Tongue (tissue), 3 donors: ENCODE measurements at places on chromosomes 7 and 10.

DNA sequence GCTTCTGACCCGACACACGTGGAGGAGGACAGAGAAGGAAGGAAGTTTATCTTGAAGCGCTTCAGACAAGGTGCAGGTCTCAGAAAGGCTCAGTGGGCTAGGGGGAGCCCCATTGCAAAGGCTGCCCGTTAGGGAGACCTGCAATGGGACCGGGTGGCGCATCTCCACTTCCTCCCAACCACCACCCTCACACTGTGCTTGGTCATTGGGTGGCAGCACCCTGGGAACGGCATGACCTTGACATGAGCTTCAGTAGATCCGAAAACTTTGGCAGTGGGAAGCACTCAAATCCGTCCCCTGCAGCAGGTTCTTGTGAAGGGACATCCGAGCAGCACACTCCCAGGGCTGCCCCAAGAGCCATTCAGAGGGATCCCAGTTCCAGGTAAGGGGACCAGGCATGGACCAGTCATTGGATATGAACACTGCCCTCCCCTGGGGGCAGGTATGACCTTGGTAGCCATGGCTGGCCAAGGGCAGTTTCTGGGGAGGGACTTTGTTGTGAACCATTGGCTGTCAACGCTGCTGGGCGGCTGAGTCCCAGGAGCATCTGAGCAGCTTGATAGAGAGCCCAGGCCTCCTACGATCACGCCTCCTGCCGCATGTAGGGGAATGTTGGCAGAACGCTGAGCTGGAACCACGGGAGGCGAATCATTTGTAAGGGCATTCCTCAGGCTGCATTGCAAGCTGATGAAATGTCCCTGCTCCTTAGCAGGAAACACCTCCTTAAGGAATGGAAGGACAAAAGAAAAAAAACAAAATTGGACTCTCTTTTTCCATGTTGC, 31.7 kb downstream of the GALNTL5 start:
- DNase-seq = no peak

GRCh38 chr7:22386206-22386858, 29.4 kb upstream of the RAPGEF5 start:
- no peak for DNase-seq

DNA sequence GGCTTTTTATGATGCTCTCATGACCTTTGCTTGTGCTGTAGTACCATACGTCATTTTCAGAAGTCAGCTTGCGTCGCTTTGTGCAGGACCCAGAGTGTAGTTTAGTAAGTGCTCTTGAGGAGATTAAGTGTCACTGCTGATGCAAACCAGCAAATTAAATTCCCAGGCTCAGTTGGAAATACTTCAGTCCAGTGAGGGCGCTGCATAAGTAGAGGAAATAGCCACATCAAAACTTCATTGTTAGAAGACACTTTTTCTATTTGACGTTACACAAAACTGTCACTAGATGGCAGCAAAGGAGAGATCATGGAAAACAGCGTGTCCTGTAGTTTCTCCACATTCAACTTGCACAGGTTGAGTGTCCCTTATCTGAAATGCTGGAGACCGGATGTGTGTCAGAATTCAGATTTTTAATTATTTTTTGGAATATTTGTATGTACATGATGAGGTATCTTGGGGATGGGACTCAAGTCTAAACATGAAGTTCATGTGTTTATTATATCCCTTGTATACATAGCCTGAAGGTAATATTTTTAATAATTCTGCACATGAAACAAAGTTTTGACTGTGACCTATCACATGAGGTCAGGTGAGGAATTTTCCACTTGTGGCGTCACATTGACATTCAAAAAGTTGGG, 7.9 kb downstream of the ZNF22 start:
- DNase-seq = peak; percentile 92

DNA sequence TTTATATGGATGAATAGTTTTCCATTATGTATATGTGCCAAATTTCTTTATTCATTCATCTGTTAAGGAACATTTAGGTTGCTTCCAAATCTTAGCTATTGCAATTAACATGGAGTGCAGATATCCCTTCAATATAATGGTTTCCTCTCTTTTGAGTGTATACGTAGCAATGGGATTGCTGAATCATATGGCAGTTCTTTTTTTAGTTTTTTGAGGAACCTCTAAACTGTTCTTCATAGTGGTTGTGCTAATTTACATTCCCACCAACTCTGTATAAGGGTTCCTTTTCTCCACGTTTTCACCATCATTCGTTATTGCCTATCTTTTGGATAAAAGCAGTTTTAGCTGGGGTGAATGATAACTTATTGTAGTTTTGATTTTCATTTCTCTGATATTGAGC, 46.5 kb downstream of the FAS start:
- no peak for DNase-seq

DNA sequence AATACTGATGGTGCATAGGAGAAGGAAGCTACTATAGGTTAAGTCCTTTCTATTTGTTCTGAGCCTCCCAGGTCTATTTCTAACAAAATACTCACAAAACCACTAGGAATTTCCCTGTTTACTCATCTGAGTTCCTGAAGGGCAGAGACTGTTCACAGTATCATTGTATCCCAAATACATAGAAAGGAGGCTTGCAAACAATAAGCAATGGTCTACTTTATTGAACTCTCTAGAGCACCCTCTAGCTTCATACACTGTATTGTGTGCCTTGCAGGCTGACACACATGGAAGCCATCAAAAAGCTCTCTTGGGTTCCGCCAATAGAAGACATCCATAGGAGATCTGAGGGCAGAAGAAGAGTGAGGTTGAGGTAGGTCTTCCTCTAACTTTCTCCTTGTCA, 826.1 kb downstream of the GRM8 start:
- no peak for DNase-seq

GRCh38 chr10:34187201-34187600, 627.9 kb downstream of the PARD3 start:
- no peak for DNase-seq

DNA sequence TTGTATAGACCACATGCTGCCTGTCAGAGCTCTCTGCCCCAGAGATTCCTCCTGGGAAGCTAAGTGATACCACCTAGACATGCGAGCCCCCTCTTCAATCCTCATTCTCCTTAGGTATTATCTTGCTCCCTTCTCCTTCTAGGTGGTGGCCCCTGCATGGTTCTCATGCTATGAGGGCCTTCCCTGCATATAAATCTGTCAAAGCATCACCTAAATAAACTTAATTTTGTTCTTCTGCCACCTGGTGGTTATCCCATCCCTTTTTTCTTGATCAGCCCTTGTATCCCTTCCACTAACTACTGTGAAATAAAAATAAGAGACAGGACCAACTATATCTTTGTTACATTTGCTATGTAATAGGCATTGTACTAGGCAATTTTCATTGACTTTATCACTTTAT, 242.1 kb downstream of the CDC14C start:
- no peak for DNase-seq

DNA sequence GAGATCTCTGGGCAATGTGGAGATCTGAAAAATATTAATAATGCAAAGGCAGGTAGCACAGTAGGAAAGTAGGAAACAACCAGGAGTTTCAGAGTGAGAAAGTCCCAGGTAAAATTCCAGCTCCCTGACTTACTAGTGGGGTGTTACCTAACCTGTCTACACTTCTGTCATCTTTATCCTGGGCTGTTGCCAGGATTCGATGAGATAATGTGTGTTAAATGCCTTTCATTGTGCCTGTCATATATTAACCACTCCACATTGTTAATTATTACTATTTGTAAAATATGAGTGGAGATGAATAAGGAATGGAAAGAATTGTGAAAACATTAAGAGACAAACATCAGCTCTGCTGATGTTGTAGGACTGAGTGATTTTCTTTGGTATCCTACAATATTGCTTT, 50.0 kb upstream of the FRMD4A start:
- no peak for DNase-seq

GRCh38 chr10:27527666-27528295, 23.7 kb downstream of the RAB18 start:
- peak; percentile 78 for DNase-seq

DNA sequence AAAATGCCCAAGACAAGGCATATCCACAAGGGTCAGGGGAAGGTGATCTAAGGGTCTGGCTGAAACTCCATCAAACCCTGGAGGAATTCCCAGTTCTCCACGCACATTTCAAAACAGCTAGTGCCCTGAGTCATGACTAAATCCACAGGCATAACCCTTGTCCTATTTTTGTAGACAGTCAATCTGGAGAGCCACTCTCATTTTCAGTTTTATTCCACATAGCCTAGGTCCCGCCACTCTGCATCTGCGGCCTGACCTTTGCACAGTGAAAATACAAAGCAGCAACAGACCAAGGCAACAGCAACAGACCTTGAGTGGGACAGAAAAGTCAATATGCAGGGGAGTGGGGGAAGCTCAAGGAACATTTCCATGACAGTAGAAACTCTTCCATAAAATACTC, 201.4 kb upstream of the NPVF start:
- DNase-seq = no peak

DNA sequence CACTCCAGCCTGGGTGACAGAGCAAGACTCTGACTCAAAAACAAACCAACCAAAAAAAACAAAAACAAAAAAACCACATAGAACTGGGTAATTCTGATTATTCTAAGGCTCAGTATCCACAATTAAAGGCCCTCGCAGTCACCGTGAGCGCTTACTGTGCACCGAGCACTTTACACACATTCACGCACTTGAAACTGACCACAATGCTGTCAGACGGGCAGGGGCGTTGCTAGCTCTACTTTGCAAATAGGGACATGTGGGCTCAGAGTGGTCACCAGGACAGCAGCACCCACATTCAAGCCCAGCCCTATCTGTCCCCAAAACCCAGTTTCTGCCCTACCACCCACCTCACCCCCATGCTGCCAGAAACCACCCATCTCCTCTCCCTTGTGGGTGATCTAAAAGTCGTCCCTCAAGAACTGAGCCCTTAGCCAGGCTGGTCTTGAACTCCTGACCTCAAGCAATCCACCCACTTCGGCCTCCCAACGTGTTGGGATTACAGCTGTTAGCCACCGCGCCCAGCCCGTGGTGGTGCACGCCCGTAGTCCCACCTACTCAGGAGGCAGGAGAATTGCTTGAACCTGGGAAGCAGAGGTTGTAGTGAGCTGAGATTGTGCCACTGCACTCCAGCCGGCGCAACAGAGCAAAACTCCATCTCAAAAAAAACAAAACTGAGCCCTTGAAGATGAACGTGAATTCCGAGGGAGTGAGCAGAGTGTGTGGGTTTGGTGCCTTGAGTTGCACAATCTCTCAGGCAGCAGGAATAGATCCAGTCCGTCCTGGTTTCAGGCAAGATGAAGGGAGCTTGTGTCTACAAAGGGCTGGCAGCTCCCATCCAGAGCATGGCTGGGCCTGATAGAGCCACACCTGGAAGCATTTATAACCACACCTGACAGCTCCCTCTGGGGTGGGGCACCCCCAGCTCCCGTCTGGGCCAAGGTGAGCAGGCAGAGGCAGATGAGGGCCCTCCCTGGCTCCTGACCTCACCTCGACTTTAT, 5.4 kb upstream of the HSPB1 start:
- DNase-seq = peak; percentile 69
